ENCODE measurements at places on chromosomes 7 and 10. TPM values are rescaled to one million over a fixed set of nuclear protein-coding genes. Genes with fewer than 3 reads are reported as not detected.

Gene CUZD1
- total RNA-seq: not detected

Gene EFCAB10
- not detected for total RNA-seq

Gene MOGAT3
- total RNA-seq: not detected

Gene HOGA1
- 15.6 TPM for total RNA-seq

Gene FAM13C
- total RNA-seq: 7.8 TPM

Gene CYREN
- 22.5 TPM for total RNA-seq

Gene ABCB4
- total RNA-seq: 4.4 TPM

Gene OR2A2
- total RNA-seq: not detected

Gene EN2
- total RNA-seq: 0.11 TPM

Gene ZC3HAV1
- total RNA-seq: 8.0 TPM

Gene TRIL
- total RNA-seq: 2.3 TPM

Gene HABP2
- not detected for total RNA-seq

Gene CCNY
- 91.8 TPM for total RNA-seq

Gene CFAP46
- total RNA-seq: 0.57 TPM

Gene OGDHL
- 1.9 TPM for total RNA-seq

Gene PNLIP
- total RNA-seq: not detected

Gene CNNM1
- total RNA-seq: 0.16 TPM
